OCI-LY7 (cell line): ENCODE measurements at places on chromosomes 2 and 18.

- DNase-seq = no peak
These were observed 153.7 kb upstream of the NCK2 start for GRCh38 chr2:105590780-105591660.

- DNase-seq = no peak
These were observed 1.2 kb downstream of the TFPI start for GRCh38 chr2:187552828-187553681.

DNA sequence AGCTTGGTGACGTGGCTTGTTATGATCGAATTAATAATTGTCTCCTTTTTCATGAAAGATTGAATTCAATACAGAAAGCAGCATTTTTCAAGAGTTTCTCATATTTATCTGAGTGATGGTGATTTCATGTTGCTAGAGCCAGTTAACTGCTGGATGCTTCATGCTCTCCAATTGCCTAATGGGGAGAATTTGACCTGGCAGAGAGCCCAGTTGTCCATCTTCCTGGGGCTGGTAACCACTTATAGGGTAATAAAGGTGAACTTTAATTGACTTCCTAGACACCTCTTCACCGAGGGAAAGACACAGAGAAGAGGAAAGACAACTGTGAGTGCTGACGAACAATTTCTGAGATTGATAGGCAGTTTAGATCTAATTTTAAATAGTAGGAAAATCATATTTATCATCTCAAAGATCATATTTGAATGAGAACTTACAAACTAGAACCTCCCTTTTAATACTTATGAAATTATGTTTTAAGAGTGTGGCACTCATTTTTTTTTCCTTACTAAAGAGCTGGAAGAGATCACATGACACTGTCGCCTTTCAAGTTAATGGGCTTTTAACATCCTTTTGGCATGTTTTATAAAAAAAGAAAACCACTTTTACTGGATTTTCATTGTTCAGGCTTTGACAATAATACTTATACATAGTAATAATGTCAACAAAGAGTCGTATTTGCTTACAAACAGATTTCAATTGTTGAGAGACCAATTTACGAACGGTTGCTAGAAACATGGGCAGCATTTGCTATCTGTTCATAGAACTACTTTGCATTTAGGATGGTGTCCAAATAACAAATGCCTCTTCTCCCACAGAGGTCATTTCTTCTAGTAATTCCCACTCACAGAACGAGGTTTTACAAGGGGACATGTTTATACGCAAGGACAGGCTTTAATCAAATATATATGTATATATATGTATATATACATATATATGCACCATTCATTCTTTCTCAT, 153.3 kb downstream of the RAPGEF4 start:
- no peak for DNase-seq

GRCh38 chr2:74538881-74539339, 9.2 kb downstream of the HTRA2 start:
- no peak for DNase-seq

- DNase-seq = no peak
These were observed 29.4 kb downstream of the AOX1 start for GRCh38 chr2:200615247-200615646.

- no peak for DNase-seq
These were observed 126.3 kb upstream of the TPO start for GRCh38 chr2:1286929-1287328.

GRCh38 chr2:16330571-16330970, 335.1 kb downstream of the CYRIA start:
- no peak for DNase-seq

- no peak for DNase-seq
These were observed 1.6 kb upstream of the ALKAL2 start for GRCh38 chr2:289362-290089.

GRCh38 chr2:15745907-15746702, 154.4 kb downstream of the DDX1 start:
- DNase-seq = no peak

GRCh38 chr2:169572189-169572588, 1.5 kb downstream of the FASTKD1 start:
- no peak for DNase-seq

GRCh38 chr2:37085731-37086147, 1.4 kb downstream of the GPATCH11 start:
- no peak for DNase-seq

GRCh38 chr2:126777620-126777978, 121.1 kb upstream of the TEX51 start:
- no peak for DNase-seq

- DNase-seq = no peak
These were observed 196.5 kb downstream of the SATB2 start for GRCh38 chr2:199261239-199261638.
